Stomach (tissue), 19 donors: ENCODE measurements at places on chromosomes 12 and 14. TPM values are rescaled to one million over a fixed set of nuclear protein-coding genes. Genes with fewer than 3 reads are reported as not detected.

NID2 gene
- total RNA-seq: 34.7 TPM

GRCh38 chr14:24253936-24254335, 9.0 kb downstream of the TGM1 start:
- no peak for DNase-seq

PMCH gene
- not detected for total RNA-seq

GALNT16 gene
- total RNA-seq: 0.58 TPM

- no peak for DNase-seq
Measured at GRCh38 chr12:53147653-53148052, 32.9 kb upstream of the ZNF740 start.
